ENCODE measurements at places on chromosomes 1 and 21. TPM values are rescaled to one million over a fixed set of nuclear protein-coding genes. Genes with fewer than 3 reads are reported as not detected.

Gene RAB25
- polyA plus RNA-seq, result not detected

Gene INAVA
- polyA plus RNA-seq, result 2.0 TPM

Gene FAM89A
- 7.9 TPM for polyA plus RNA-seq

Gene RAP1GAP
- 1.7 TPM for polyA plus RNA-seq

Gene LRRIQ3
- 0.44 TPM for polyA plus RNA-seq

Gene FABP3
- polyA plus RNA-seq, result 160 TPM

Gene GPA33
- 0.22 TPM for polyA plus RNA-seq

Gene C1QTNF12
- polyA plus RNA-seq, result 4.8 TPM

Gene PEX11B
- 22.5 TPM for polyA plus RNA-seq

DNA sequence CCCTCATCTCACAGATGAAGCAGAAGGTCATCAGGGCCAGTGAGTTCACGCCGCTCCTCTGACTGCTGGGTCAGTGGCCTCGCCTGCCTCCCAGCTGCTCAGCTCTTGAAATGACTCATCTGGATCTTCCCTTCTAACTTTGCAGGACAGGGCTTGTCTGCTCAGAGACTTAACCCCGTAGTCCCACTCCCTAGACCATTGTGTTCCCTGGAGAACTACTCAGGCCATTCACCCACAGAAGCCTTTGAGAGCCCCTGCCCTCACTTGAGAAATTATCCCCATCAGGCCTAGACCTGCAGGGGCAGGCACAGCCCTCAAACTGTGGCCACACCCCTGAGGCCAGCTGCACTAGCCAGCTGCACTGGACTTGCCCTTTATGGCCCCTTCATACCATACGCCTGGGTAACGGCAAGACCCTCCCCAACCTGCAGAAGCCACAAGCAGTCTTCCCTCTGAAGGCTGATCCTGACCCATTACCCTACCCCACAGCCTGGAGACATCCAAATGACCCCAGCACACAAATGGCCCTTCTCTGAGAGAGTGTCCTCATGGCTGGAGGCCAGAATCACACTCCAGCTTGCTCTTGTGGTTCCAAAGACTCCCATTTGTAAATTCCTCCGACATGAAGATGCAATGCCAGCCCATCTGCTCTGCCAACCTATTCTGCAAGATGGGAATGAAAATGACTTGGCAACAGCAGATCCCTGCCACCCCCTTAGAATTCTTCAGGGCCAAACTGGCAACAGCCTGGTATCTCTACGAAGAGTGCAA is 33.2 kb downstream of the RCSD1 start:
- no peak for DNase-seq

- no peak for DNase-seq
Measured at GRCh38 chr1:230901671-230902070, 33.4 kb upstream of the C1orf198 start.

- no peak for DNase-seq
Measured at GRCh38 chr1:64908575-64908974, 57.8 kb downstream of the JAK1 start.

DNA sequence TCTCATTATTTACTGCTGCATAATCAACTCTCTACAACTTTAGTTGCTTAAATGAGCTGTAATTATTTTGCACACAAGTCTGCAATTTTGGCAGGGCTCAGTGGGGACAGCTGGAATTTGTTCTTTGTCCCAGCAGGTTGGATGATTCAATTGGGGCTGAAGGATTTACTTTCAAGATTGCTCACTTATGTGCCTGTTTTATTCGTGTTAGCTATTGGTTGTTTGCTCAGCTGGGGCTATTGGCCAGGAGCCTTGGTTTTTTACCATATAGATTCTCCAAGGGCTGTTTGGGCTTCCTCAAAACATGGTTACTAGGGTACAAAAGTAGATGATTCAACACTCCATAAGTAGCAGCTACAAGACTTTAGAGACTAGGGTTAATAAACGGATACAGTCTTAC is 13.4 kb downstream of the OR10R2 start:
- DNase-seq, result no peak

GRCh38 chr1:172401892-172402291 is 18.6 kb upstream of the C1orf105 start:
- no peak for DNase-seq

GRCh38 chr21:44297525-44298290 is 2.1 kb upstream of the PFKL start:
- DNase-seq, result peak; percentile 68

- DNase-seq, result no peak
Measured at GRCh38 chr1:161046605-161047228, 940 bp upstream of the USF1 start.

- no peak for DNase-seq
Measured at GRCh38 chr1:180905927-180906326, 6.8 kb upstream of the KIAA1614 start.

- DNase-seq, result no peak
Measured at GRCh38 chr1:17089506-17089905, 29.7 kb downstream of the PADI2 start.

DNA sequence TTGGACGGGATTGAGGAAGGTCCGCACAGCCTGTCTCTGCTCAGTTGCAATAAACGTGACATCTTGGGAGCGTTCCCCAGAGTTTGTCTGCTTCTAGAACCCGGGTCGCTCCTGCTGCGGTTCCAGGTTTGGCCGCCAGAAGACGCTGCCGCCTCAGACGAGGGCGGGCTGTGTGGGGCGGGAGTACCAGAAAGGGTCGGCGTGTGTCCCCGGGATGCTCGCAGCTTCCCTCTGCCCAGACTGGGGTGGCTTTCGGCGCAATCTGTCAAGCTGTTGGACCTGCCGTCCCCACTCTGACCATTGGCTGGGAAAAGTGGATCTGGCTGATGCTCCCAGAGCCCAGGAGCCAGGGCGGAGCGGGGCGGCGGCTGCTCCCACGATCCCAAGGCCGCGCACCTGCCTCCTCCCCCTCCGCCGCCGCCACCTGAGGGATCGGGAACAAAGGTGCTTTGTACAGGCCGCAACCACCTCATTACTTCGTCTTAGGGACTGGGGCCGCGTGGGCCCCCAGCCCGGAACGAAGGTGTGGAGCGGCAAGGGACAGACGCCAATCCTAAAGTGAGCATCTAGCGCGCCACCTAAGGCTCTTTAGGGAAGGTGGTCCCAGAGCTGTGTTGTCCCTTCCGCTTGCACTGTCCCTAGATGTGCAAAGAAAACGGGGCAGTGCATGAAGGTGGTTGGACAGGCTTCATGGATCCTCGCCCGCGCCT is 683 bp upstream of the EFNA4 start:
- no peak for DNase-seq

DNA sequence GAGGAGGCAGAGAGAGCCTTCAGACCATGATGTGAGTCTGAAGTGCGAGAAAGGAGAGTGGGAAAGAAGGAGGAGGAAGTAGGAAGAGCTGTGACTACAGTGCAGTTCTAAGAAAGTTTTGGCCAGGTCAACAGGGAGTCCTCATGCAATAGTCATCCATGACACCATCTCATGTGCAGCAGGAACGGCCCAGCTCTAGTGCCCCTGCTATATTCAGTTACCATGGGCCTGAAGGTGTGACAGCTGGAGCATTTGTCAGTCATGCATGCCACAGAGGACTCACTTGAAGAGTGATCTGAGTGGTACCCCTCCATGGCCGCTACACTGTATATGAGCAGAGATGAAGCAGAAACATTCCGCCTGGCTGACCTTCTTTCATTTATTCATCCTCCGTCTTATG is 77.9 kb downstream of the OMA1 start:
- no peak for DNase-seq

DNA sequence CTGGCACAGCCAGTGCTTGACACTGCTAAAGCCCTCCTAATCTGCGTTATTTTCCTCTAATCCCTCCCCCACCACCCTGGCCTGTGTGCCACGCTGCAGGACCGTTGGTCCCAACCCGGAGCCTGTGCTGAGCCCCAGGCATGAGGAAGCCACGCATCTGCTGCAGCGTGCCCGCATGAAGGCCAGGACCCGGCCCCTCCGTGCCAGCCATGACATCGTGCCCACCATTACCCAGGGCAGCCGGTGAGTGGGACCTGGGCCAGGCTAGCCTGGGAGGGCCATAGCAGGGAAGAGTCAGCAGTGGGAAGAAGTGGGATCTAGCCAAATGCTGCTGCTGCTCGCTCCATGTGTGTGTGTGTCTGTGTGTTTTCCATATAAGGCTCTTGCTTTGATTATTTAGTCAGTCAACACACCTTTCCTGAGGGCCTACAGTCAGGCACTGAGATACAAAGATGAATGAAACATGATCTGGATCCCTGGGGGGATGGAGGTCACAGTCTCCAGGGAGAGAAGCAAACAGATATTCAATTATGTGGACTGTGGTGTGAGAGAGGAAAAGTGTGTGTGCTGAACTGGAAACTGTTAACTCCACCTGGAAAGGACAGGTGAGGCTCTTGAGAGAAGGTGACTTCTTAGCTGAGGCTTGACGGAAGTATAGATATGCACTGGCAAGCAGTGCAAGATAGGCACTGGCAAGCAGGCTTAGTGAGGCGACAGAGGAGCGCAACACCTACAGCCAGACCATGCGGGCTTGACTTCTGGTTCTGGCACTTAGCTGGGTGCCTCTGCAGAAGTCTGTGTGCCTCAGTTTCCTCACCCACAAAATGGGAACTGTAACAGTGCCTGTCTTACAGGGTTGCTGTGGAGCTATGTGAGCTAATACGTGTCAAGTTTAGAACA is 15.9 kb downstream of the KIAA1614 start:
- no peak for DNase-seq

DNA sequence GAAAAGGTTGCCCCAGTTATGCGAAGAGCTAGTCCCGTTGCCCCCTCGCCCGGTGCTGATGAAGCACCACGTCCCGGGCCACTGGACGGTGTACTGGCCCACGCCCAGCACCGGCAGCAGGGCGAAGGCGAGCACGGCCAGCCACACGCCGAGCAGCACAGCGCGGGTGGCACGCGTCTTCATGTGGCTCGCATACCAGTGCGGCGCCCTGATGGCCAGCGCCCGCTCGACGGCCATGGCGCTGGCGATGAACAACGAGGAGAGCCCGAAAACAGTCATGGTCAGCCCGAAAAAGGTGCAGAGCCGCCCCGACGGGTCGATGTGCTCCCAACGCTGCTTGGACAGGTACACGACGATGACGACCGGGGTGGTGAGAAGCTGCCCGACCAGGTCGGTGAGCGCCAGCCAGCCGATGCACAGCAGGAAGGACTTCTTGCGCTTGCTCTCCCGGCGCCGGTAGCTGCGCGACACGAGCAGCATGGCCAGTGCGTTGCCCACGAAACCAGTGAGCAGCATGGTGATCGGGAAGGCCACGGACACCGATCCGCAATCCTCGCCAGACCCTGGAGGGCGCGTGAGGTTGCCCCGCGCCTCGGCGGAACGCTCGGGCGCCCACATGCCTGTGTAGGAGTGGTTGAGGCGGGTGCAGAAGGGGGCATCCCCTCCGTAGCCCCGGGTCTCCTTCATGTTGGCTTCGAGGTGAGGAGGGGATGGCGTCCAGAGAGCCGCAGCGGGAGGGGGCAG is 553 bp downstream of the PTGER3 start:
- DNase-seq, result no peak

DNA sequence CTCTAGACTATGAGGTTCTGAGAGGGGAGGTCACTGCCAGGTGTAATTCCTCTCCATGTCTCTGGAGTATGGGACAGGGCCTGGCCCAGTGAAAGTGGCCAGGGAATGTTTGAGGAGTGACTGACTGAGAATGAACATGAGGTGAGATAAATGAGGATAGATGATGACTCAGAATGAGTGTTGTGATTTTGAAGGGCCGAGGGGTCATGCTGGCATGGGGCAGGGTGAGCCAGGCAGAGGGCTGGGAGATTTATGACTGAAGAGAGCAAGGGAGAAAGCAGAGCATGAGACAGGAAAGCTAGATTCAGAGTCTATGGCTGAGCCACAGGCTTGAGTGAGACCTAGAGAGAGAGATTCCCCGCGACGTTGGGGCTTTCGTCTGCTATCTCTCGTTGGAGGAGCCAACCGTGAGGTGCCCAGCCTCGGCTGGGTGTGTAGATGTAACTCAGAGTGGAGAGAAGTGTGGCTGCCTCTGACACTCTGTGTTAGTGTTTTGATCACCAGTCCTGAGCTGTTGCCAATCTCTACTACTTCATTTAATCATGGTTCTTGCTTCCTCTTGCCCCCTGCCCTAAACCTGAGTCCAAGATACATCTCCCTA is 50.1 kb downstream of the FOXD2 start:
- no peak for DNase-seq

GRCh38 chr1:107990606-107991005 is 25.6 kb upstream of the VAV3 start:
- DNase-seq, result no peak

- no peak for DNase-seq
Measured at GRCh38 chr1:187046293-187046692, 217.5 kb downstream of the PLA2G4A start.
